ENCODE measurements at places on chromosomes 2 and 18.

DNA sequence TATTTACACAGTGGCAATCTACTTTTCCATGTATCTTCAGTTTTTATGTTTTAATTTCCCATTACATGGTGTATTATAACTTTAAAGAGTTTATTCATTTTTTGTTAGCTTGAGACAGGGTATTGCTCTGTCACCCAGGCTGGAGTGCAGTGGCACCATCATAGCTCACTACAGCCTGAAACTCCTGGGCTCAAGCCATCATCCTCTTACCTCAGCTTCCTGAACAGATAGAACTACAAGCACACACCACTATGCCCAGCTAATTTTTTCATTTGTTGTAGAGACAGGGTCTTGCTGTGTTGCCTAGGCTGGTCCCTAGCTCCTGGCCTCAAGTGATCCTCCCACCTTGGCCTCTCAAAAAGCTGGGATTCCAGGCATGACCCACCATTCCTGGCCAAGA is 66.8 kb downstream of the COA5 start:
- no peak for DNase-seq

DNA sequence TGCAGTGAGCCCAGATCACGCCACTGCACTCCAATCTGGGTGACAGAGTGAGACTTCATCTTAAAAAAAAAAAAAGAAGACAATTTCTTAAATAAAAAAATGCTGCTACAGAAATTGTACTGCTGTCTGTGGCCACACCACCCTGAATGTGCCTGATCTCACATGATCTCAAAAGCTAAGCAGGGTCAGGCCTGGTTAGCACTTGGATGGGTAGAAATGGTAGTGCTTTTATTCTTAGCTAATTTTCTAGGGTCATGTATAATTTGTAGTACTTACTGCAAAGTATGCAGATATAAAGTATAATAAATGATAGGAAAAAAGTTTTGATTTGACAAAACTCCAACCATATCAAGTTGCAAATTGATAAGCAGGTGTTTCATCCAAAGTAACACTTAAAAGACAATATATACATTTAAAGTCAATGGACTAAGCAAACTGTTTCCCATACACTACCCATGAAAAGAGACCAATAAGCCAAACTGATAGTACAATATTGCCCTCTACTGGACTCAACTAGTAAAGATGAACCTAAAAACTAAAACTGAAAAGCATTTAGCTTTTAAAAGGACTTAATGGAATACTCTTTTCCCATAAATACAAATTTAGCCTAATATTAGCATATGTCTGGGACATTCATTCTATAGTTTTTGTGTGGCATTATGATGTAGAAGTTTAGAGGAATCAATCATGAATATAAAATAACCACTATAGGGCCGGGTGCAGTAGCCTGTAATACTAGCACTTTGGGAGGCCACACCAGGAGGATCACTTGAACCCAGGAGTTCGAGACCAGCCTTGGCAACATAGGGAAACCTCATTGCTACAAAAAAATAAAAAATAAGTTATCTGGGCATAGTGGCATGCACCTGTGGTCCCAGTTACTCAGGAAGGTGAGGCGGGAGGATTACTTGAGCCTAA is 18.6 kb upstream of the PEX13 start:
- DNase-seq, result no peak

DNA sequence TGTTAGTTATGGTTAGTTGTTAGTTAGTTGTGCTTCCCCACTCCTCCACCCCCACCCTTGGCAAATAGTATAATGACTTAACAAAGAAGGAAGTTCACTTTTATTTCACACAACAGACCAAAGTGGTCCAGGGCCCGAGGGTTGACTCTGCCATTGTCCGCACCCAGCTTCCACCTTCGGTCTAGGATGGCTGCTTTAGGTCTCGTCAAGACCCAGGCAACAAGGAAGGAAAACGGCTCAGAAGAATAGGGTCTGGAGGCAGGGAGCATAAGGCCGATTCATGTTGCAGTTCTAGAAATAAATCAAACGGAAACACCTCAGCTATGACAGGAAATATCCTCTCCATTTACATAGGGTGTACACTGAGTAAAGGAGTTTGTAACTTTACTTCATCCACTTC is 206.0 kb upstream of the CXCR4 start:
- no peak for DNase-seq

GRCh38 chr2:11863103-11863502 is 116.7 kb downstream of the LPIN1 start:
- DNase-seq, result no peak
